ENCODE measurements at places on chromosomes 3 and 15. TPM values are rescaled to one million over a fixed set of nuclear protein-coding genes. Genes with fewer than 3 reads are reported as not detected.

- DNase-seq, result no peak
Observed at GRCh38 chr15:29972051-29972450, 110.7 kb upstream of the GOLGA8J start.

GRCh38 chr3:107013641-107014040 is 363.6 kb upstream of the CCDC54 start:
- DNase-seq, result no peak

GRCh38 chr15:70505411-70505919 is 257.9 kb downstream of the UACA start:
- peak; percentile 89 for DNase-seq

- no peak for DNase-seq
Observed at GRCh38 chr3:49717211-49717958, 2.1 kb downstream of the AMIGO3 start.

GRCh38 chr3:160247766-160248165 is 22.5 kb downstream of the C3orf80 start:
- no peak for DNase-seq

DNA sequence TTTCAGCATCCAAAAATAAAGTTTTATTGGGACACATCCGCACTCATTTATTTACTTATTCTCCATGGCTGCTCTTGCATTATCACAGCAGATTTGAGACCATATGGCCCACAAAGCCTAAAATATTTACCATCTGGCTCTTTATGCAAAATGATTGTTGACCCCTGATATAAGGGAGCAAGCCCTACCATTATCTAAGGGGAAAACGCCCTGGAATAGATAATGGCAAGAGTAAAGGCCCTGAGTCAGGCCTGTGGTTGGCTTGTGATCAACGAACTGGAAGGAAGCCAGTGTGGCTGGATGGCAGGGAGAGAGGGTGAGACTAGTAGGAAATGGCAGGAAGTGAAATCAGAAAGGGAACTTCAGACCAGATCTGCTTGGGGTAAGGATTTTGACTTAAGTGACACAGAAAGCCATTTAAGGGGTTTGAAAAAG is 24.6 kb upstream of the DMXL2 start:
- DNase-seq, result peak; percentile 45

DNA sequence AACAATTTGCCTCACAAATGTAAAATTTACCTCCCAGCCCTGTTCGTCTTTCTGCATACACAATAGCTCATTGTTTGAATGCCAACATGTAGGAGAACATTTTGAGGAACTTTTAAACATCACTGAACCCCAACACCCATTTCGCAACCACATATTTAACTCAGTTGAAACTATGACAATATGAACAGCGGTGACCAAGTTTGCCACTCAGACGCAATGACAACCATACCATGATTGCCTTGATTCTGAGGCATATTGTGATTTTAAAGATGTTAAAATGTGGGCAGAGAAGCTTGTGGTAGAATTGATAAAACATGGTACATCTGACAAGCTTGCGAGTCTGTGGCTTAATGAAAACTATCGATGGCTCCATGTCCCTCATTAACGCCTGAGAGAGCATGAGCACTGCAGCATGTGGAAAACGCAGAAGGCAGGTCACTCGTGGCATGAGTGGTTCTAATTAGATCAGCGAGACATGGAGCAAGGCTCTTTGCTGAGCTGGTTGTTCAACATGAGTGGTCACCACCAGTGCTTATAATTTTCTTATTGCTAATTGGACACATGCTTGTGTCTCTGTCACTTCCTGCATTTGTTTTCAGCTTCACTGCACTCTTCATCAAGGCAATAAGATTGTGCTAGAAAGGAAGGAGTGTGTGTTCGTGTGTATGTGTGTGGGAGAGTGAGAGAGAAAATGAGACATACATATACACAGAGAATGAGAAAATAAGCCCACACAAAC is 116.8 kb downstream of the CHST2 start:
- DNase-seq, result peak; percentile 48

- DNase-seq, result no peak
Observed at GRCh38 chr3:169323578-169324451, 339.7 kb downstream of the MECOM start.

DNA sequence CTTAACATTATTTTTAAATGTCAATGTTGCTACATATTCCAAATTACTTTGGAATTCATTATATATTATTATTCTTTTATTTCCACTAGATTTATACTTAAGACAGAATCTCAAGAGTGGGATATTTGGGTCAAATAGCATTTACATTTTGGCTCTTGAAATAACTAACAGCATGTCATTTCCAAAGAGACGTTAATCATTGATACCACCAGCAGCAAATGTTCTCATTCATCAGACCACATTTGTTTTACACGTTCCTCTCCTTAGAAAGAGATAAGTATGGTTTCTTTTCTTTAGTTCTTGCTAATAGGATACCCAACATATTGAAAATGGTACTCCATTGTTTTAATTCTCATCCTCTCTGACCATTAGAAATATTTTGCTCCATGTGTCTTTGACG is 229.8 kb downstream of the LPP start:
- no peak for DNase-seq

- DNase-seq, result no peak
Observed at GRCh38 chr3:68860916-68861315, 71.4 kb downstream of the TAFA4 start.

DNA sequence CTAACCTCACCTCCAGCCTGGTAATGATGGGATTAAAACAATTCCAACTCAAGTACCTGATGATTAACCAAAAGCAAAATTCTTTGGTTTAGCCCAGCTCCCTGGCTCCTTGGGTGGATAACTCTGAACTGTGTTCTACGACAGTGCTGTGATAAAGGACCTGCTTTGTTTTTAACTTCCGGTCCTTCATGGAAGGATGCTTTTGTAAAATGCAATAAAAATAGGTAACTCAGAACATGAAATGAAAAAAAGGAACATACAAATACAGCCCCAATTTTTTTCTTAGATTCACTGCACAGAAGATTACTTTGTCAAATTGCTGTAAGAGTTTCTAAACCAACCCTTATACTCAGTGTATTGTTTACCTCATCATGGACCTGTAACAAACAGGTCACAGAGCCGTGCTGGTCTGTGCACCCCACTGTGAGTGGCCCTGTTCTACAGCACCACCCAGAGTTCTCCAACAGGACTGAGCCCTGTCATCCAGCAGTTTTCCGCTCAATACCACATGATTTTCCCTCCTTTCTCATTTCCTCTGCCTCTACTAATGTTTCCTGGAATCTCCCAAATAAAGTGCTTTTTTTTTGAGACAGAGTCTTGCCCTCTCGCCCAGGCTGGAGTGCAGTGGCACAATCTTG is 4.9 kb upstream of the PCYT1A start:
- no peak for DNase-seq

- no peak for DNase-seq
Observed at GRCh38 chr3:57856675-57857074, 100.6 kb downstream of the SLMAP start.

GRCh38 chr3:187855131-187855530 is 109.9 kb upstream of the BCL6 start:
- DNase-seq, result no peak

DNA sequence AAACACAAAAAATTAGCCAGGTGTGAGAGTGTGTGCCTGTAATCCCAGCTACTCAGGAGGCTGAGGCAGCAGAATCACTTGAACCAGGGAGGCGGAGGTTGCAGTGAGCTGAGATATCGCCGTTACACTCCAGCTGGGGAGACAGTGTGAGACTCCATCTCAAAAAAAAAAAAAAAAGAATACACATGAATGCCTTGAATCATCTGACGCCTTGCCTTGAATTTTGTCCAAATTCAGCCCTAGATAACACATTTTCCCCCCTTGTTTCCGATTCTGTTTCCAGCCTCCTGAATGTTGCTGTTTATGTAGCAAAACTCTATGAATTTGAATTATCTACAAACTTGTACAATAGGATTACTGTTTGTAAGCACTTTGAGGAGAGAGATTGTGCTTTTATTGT is 98.7 kb upstream of the ARL6 start:
- DNase-seq, result no peak

- no peak for DNase-seq
Observed at GRCh38 chr3:25971736-25972135, 181.8 kb downstream of the OXSM start.

GRCh38 chr15:100687582-100688141 is 85.3 kb downstream of the ASB7 start:
- DNase-seq, result no peak

GRCh38 chr3:49626101-49626581 is 48.0 kb upstream of the APEH start:
- DNase-seq, result no peak

DNA sequence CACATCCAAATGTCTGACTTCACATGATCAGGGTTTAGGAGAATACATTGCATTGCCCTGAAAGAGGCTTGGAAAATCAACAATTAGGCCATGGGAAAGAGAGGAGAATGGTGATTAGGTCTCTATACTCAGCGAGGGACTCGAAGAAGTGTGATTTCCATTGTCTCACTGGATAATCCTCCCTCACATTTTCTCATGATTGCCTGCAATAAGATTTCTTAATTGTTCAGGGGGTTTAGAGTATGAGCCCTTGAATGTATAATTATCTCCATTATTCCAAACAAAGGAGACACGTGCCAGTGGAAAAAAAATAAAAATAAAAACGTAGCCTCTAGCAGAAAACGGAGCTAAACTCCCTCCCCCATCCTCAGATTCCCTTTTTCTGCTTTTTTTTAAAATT is 173.2 kb downstream of the TPRG1 start:
- no peak for DNase-seq

- DNase-seq, result no peak
Observed at GRCh38 chr3:139540651-139541531, 1.3 kb upstream of the RBP1 start.

- no peak for DNase-seq
Observed at GRCh38 chr3:114510201-114510600, 216.4 kb downstream of the TIGIT start.

GRCh38 chr15:74383695-74384565 is 16.5 kb upstream of the CYP11A1 start:
- peak; percentile 18 for DNase-seq

DNA sequence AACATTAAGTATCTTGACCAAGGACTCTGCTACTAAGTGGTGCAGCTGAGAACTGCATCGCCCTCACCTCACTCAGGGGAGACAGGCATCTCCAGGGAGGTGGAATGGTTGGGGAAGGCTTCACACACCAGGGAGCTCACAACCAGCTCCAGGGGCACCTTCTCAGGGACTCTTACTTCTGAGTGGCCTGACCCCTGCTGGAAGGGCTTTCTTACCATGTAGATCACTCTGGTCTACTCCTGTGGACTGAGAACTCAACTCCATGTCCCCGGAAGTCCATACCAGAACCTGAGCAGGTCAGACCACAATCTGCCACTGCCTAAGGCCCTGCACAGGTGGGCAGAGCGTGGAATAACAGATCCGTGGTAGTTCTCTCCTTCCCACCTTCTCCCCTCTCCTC is 140.5 kb downstream of the TLE3 start:
- DNase-seq, result no peak

GRCh38 chr15:93460717-93461116 is 371.7 kb upstream of the RGMA start:
- peak; percentile 91 for DNase-seq

DNA sequence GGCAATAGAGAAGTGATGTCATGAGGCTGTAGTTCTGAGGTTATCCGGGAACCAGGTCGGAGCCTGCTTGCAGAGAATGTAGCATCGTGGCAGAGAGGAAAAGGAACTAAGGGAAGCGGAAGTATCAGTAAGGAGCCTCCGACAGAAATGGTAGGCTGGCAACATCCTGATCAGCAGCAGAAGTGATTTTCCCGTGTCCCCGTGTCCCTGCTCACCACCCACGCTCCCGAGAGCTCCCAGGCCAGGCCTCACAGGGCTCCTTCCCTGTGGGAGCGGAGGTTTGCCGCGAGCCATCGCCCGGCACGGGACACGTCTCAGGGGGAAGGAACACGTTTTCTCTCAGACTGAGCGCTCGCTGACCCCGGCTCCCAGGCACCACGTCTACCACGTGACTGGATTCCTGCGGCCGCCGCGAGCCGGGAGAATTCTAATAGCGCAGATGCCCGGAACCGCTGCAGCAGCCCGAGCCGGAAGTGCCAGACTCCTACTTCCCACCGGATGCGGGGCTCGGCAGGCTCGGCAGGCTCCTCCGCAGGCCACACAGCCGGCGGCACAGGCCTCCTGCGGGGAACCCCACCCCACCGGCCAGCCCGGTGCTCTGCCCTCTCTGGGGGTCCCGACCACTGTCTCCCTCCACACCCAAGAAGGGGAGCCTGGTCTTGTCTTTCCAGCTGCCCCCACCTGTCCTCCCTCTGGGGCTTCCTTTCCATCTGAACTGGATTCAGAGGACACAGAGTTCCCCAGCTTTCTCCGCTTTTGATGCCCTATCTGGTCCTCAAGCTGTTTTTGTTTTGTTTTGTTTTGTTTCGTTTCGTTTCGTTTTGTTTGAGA is 99.3 kb downstream of the BDH1 start:
- peak; percentile 76 for DNase-seq

DNA sequence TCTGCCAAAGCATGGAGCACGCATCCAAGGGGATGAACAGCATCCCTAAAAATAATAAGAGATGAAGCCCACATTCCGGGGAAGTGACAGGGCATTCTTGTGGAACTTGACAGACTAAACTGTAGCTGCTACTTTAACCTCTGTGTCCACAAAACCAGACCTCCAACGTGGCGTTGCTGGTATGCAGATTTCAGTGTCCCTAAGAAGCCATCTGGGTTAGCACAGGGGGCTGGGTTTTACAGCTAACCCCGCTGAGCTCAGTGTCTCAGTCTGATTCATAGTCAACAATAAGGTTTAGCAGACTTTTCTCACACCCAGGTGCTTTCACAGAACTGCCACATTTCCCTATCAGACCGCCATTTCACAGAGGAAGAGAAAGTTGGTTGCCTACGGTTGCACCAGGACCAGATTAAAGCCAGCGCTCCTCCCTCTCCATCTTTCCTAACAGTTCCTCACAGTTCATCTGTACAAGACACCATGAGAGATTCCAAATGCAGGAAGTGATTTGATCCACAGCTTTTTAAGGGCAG is 61.6 kb upstream of the CTDSPL start:
- no peak for DNase-seq

DNA sequence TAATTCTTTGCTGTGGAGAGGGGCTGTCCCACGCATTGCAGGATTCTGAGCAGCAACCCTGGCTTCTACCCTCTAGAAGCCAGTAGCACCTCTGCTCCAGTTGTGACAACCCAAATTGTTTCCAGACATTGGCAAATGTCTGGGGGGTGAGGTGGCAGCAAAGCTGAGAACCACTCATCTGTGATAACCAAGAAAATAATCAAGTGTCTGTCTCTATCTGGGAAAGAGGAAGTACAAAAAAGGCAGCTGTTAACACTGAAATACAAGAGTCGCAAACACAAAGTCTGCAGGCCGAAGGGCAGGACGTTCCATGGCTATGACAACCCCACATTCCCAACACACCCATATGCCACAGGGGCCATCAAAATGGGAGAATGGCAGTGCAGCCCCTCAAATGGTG is 42.2 kb upstream of the GNB5 start:
- no peak for DNase-seq

Gene COL6A5
- total RNA-seq, result not detected

Gene DVL3
- total RNA-seq, result 45.6 TPM

Gene ZNF860
- total RNA-seq, result 3.5 TPM

Gene ZNF80
- total RNA-seq, result not detected

Gene PLCB2
- not detected for total RNA-seq

Gene PEAK1
- 6.4 TPM for total RNA-seq

Gene NSMCE3
- total RNA-seq, result 9.4 TPM

Gene C3orf18
- 7.1 TPM for total RNA-seq

Gene GLDN
- not detected for total RNA-seq

Gene SHF
- 14.3 TPM for total RNA-seq

Gene MEGF11
- not detected for total RNA-seq

Gene ECE2
- not detected for total RNA-seq

Gene GOLGA6A
- 1.0 TPM for total RNA-seq

Gene GTF2E1
- 33.2 TPM for total RNA-seq

Gene GABRB3
- 1.3 TPM for total RNA-seq

Gene FOXL2NB
- 1.4 TPM for total RNA-seq

Gene LYZL4
- not detected for total RNA-seq
